Stimulated activated CD4-positive, alpha-beta T cell treated with anti-CD3 and anti-CD28 coated beads, Interleukin-4, amount 100 ng/mL, for 24 hours (primary cell): ENCODE measurements at places on chromosomes 3 and 15.

- no peak for DNase-seq
Measured at GRCh38 chr15:25684521-25685431, 178.4 kb downstream of the ATP10A start.

- no peak for DNase-seq
Measured at GRCh38 chr3:55166576-55167555, 239.0 kb upstream of the LRTM1 start.

GRCh38 chr3:154552338-154552737, 122.3 kb upstream of the GPR149 start:
- no peak for DNase-seq

GRCh38 chr3:108127301-108127988, 36.6 kb upstream of the CD47 start:
- DNase-seq = peak; percentile 61

GRCh38 chr3:9301798-9302197, 52.4 kb upstream of the SRGAP3 start:
- DNase-seq = peak; percentile 4

DNA sequence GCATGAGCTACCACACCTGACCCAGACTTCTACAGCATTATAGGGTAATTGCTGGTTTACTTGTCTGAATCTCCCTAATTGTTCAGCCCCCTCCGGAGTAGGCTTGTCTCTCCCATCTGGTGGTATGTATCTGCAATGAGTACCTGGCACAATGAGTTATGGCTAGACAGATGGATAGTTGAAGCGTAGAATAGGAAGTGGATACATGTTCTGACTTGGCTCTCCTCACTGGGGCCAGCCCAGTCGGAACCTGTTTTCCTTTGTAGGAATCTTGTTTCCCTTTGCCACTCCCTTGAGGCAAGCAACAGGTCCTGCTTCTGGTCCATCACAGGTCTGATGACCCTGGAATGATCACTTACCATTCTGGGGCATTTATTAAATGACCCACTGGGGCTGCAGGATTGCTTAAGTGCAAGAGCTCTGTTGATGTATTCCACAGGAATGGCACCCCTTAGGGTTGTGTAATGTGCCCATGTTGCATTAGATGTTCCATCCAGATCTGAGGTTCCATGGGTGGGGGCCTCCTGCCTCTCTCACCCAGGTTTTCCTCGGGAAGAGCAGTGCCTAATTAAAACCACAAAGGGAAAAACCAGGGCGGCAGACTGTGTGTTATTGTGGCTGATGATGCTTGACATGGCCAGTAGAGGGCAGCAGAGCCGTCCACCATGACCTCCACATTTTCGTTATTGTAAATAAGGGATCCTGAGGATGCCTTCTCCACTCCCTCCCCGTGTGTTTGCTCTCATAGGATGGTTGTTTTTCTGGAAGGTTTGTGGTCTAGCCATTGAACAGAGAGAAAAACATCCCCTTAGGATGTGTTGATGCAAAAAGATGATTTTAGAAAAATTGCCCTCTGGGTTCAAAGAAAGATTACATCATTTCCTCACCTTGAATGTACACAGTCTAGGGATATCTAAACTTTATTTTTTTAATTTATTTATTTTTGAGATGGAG, 58.0 kb downstream of the CMTM8 start:
- DNase-seq = peak; percentile 69

DNA sequence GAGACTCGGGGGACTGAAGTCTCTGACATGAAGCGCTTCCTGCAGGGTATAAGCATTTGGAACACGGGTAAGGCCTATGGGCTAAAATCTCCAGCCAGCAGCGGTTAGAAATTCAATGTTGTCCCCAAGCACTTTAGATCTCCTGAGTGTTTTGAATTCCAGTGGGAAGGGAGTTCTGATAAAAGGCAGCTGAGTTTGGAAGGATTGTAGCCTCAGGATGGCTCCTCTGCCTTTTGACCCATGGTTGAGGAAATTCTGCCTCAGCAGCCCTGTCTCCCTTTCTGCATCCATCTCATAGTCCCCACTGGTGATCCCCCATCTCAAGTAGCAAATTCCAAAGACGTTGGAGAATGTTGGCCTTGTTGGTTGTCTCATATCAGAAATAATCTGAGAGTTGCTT, 24.2 kb upstream of the HACD2 start:
- no peak for DNase-seq

- no peak for DNase-seq
Measured at GRCh38 chr15:57100136-57100539, 181.7 kb downstream of the TCF12 start.

DNA sequence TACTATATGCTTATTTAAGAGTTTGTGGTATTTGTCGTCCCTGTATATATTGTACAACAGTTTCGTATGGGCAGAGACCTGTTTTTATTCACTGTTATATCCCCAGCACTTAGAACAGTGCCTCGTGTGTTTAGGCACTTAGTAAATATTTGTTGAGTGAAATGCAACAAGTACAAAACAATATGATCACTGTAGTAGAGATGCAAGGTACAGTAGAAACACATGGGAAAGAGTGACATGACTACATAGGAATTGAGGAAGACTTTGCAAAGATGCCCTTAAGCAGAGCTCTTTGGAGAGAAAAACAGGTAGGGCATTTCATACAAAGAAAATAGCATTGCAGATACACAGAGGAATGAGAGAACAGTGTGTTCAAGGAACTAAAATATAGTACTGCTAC, 18.3 kb downstream of the RASA2 start:
- DNase-seq = no peak

GRCh38 chr3:19116239-19116638, 32.1 kb upstream of the KCNH8 start:
- no peak for DNase-seq

- DNase-seq = no peak
Measured at GRCh38 chr3:19540464-19540863, 392.2 kb downstream of the KCNH8 start.

DNA sequence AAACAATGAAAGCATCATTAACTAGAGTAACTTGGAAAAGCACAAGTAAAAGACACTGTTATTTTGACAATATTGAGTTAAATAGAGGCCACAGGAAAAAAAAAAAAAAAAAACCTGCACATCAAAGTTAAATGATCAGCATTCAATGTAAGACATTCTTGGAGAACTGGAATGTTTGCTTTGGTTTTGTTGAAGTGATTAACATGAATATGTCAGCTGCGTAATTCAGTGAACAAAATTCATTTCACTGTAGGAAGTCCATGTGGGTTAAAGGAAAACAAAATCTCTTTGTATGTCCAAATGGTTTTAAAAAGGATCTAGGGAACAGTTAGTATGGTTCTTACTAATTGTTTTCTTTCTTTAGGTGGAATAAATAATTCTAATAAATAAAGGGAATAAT, 252.8 kb upstream of the CNTN6 start:
- DNase-seq = no peak

DNA sequence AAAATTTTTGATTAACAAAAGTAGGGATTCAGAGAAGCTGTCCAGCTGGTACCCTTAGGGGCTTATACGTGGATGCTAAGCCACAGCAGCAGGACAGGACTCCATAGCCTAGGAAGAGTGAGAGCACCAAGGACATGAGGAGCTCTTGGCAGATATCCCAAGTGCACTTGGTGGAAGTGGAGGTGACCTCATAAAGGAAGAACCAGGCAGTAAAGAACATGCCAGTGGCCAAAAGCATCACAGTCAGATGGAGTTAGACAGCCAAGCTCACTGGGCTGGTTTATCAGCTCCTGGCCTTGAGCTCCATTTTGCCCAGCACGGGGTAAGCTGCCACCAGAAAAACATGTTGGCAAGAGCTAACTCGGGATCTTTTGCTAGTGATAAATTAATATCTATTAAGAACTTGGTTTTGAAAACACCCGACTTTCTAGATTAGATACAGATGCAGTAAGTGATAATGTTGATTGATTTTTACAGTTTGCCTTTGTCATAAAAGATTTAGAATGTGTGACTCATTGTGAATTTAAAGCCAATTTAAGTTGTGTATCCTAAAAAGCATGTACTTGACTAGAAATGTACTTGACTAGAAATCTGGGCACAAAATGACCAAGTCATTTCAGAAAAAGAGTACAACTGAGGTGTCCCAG, 108.0 kb downstream of the CMSS1 start:
- DNase-seq = no peak

DNA sequence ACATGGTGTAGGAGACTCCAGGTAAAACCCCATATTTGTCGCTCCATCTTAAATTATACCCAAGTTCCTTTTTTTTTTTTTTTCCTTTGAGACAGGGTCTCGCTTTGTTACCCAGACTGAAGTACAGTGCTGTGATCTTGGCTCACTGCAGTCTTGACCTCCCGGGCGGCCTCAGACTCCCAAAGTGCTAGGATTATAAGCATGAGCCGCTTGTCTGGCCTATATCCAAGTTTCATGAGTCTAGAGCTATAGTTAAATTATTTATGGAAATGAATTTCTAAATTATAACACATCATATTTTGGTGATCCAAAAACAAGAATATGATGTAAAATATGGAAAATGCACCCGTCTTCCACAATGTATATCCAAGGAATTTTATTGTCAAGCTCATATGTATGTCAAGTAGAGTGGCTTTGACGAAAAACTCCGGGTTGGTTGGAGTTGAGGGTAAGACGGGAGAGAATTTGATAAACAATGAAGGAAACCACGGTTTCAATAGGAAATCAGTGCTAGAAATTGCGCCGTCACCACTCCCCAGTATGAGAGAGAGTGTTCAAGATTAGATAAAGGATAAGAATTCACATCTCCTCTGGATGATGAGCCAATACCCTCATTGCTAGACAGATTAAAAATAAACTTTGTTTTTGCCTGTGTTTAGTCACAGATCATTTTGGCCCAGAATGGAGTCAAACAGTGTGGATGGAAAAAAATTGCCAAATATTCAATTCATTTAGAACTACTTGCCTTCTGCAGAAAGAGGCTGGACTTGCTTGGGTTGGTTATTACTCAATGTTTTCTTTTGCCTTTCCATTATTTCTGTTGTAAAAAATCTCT, 209.2 kb upstream of the NR2F2 start:
- no peak for DNase-seq

GRCh38 chr15:35379972-35380371, 166.0 kb downstream of the DPH6 start:
- no peak for DNase-seq

DNA sequence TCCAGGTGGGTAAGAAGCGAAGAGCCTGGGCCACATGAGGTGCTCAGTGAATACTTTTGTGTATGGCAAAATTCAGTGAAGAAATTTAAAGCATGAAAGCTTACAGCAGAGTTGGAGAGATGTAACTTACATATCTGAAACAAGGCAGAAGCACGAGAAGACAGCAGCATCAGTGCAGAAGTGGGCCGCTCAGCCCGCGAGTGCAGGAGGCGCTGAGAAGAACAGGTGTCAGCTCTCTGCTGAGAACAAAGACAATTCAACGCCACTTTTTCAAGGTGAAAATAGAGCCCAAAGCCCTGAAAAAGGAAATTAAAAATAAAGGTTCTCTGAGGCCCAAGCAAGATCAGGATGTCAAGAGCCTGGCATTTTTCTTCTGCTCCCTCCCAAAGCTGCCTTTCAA, 58.3 kb downstream of the RBPMS2 start:
- no peak for DNase-seq

GRCh38 chr3:42166662-42167300, 75.6 kb downstream of the TRAK1 start:
- no peak for DNase-seq

DNA sequence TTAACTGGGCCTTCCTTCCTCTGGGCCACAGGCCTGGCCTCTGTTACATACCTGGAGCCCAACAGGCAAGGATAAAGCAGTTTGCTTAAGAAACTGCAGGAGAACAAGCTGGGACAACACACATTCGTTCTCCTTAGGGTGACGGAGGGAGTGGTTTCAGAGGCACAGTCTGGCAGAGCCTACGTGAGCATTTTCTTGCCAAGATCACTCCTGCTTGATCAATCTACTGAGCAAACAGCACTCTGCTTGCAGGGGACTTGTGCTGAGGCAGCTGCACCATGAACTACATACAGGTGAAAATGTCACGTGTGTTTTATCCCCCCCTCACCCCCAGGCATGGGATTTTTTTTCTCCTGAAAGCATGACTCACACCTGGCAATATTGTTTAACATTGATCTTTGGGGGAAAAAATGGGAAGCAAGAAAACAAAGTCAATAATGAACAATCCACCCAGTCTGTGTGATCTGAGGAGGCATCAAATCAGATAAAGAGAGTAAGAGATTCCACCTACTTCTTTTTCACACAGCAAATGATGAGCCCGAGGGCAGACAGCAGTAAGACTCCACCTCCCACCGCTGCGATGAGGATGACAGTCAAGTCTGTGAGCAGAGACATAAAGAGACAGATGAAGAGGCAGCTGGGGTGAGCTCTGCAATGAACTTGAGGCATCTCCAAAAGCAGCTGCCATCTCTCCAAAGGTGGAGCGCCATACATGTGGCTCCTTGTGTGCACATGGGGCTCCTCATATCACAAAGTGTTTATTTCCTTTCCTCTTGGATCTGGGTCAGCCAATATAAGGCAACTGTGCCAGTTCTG, 57.4 kb downstream of the CDCP1 start:
- DNase-seq = no peak

DNA sequence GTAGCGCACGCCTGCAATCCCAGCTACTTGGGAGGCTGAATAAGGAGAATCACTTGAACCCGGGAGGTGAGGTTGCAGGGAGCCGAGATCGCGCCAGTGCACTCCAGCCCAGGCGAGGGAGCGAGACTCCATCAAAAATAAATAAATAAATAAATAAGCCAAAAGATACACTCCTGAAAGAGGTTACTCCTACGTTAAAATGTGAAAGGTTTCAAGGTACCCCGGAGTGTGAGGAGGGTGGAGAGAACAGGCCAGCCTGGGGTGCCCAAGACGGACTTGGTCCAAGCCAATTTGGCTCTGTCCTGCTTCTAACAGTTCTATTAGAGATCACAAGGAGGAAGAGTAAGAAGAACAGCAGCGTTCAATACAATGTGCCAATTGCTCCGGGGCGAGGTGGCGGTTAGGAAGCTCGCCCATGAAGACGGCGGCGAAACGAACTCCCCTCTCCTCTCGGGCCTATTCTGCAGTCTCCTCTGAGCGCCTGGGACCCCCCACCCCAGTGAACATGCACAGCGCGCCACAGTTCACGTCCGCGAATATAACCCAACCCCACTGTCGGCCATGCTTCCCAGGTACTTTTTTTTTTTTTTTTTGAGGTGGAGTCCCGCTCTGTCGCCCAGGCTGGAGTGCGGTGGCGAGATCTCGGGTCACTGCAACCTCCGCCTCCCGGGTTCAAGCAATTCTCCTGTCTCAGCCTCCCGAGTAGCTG, 942 bp downstream of the ELP6 start:
- DNase-seq = peak; percentile 32

- DNase-seq = no peak
Measured at GRCh38 chr3:55525436-55525835, 38.3 kb upstream of the WNT5A start.

DNA sequence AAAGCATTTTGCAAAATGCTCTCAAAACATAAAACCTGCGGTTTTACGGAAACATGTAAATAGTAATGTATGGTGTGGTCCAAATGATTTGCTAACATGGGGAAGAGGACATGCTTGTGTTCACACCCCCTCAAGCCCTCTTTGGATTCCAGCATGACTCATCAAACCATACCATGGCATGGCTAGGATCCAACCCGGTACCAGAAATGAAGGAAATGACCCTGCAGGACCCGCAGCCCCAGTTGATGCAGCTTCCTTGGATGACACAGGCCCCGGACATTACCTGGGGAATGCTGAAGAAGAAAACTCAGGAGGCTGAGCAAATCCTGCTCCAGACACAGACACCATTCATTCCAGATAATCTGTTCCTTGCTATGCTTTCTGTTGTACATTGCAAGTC, 222.9 kb downstream of the DTWD1 start:
- no peak for DNase-seq
